Activated naive CD8-positive, alpha-beta T cell treated with anti-CD3 and anti-CD28 coated beads, Interleukin-2, amount 10 ng/mL, durations not matched to agents 7 days and 5 days (primary cell): ENCODE measurements at places on chromosomes 2 and 18. TPM values are rescaled to one million over a fixed set of nuclear protein-coding genes. Genes with fewer than 3 reads are reported as not detected.

DNA sequence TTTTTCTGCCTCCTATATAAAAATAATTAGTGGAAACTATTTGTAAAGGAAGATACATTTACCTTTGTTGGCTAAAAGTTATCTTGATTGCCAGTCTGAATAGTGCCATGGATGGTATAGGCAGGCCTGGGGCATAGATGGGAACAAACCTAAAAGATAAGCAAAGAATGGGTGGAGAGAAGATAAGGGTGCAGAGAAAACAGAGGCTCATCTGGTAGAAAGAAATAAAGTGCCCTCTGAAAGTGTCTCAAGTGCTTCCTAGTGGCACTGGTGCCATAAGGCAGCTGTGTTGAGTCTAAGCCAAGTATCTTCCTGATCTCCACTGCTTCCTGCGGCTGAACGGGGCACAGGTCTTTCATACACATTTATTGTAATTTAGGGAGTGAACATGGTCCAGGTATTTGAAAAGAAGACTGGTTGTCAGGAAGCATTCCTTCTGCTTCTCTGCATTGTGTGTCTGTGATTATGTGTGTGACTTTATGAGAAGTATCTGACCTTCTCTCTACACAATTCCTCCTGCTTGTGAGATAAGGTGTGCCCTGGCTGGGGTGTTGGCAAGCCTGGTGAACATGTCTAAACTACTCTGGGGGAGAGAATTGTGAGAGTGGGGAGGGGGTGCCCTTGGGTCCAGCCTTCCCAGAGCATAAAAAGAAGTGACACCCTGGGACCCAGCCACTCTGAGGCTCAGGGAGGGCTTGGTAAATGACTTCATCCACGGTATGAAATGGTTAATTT is 280.5 kb downstream of the CAMKMT start:
- no peak overlapping the region for H3K27ac ChIP-seq
- no peak overlapping the region for H3K4me3 ChIP-seq
- peaks cover 1% of the 10 kb centered on the region for H3K4me1 ChIP-seq
- DNase-seq, result no peak
- H3K27me3 ChIP-seq, result peaks cover 2% of the 10 kb centered on the region

The CTNNA2 gene
- total RNA-seq, result not detected

The ABCA12 gene
- not detected for total RNA-seq

The CYP27C1 gene
- total RNA-seq, result not detected

- no peak overlapping the region for H3K4me3 ChIP-seq
- H3K27me3 ChIP-seq, result no peaks in the 10 kb centered on the region
- H3K27ac ChIP-seq, result no peak overlapping the region
- H3K36me3 ChIP-seq, result no peaks in the 10 kb centered on the region
These were observed 202.3 kb upstream of the KLHL14 start for GRCh38 chr18:32975163-32975436.

DNA sequence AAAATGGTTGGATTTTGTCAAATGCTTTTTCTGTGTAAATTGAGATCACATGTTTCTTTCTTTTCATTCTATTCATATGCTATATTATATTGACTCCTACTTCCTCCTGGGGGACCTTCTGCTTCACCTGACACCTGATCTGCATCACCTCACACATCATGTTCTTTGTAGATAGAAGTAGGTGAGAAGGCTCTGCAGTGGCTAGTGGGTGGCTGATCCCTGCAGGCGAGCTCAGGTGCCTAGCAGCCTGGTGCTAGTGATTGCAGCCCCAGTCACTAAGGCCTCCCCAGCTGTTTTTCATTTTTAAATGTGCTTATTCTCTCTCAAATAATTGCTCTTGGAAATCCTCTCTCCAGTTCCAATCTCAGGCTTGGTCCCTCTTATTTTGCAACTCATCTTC is 33.6 kb downstream of the MC4R start:
- no peak for DNase-seq
- H3K36me3 ChIP-seq, result no peaks in the 10 kb centered on the region
- no peaks in the 10 kb centered on the region for H3K4me1 ChIP-seq
- H3K27me3 ChIP-seq, result no peaks in the 10 kb centered on the region
- no peak overlapping the region for H3K4me3 ChIP-seq
- no peak overlapping the region for H3K27ac ChIP-seq

- no peaks in the 10 kb centered on the region for H3K4me1 ChIP-seq
- no peaks in the 10 kb centered on the region for H3K36me3 ChIP-seq
- DNase-seq, result no peak
- peaks cover 5% of the 10 kb centered on the region for H3K27me3 ChIP-seq
- H3K4me3 ChIP-seq, result no peak overlapping the region
These were observed 8.9 kb upstream of the RPRM start for GRCh38 chr2:153487448-153487847.

The APLF gene
- 4.5 TPM for total RNA-seq
